B cell (primary cell): ENCODE measurements at places on chromosomes 7 and 10. TPM values are rescaled to one million over a fixed set of nuclear protein-coding genes. Genes with fewer than 3 reads are reported as not detected.

The MNX1 gene
- total RNA-seq = not detected in 2 replicates

The HPS1 gene
- 125 TPM in 2 replicates for total RNA-seq

The TMEM273 gene
- total RNA-seq = 36.0 and 37.5 TPM in 2 replicates

The C10orf105 gene
- total RNA-seq = not detected in 2 replicates

The NXPH1 gene
- not detected in 2 replicates for total RNA-seq

The ABCA13 gene
- not detected in 2 replicates for total RNA-seq

The SLC26A4 gene
- total RNA-seq = 0.05 and 0.29 TPM in 2 replicates

The MYL7 gene
- total RNA-seq = not detected in 2 replicates

The LIPK gene
- not detected in 2 replicates for total RNA-seq

The PDE6C gene
- total RNA-seq = not detected in 2 replicates

The EPO gene
- not detected in 2 replicates for total RNA-seq

The SHH gene
- not detected in 2 replicates for total RNA-seq

The SEMA3C gene
- total RNA-seq = not detected in 2 replicates

The ABCB1 gene
- total RNA-seq = 21.7 and 27.7 TPM in 2 replicates

The OR2A7 gene
- total RNA-seq = 1.3 and 2.7 TPM in 2 replicates

The SPDYE2 gene
- total RNA-seq = 0.47 and 0.58 TPM in 2 replicates
